ENCODE measurements at places on chromosomes 11 and 22.
A peak's percentile ranks its signal among the peaks of the same experiment; 100 is the strongest.

- no peak for DNase-seq
These were observed 216.2 kb downstream of the ARHGAP42 start for GRCh38 chr11:100903284-100903683.

- no peak for DNase-seq
These were observed 20.7 kb downstream of the OR10A6 start for GRCh38 chr11:7910286-7910788.

DNA sequence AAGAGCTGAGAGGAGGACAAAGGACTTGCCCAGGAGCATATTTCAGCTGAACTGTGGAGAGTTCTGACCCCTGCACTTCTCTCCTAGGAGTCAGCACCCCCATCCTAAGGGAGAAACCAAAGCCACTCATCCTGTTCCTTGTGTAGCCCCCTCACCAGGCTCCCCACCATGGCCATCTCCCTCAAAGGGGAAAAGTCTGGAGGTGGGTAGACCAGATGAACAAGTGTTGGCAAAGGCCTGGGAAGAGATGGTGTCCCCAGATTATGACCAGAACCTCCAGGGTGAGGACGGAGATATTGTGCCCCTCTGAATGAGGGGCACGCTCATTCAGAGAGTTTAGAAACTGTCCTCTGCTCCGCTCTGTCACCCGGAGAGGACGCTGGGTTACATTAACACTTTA lies 880.0 kb downstream of the BRD1 start:
- no peak for DNase-seq

DNA sequence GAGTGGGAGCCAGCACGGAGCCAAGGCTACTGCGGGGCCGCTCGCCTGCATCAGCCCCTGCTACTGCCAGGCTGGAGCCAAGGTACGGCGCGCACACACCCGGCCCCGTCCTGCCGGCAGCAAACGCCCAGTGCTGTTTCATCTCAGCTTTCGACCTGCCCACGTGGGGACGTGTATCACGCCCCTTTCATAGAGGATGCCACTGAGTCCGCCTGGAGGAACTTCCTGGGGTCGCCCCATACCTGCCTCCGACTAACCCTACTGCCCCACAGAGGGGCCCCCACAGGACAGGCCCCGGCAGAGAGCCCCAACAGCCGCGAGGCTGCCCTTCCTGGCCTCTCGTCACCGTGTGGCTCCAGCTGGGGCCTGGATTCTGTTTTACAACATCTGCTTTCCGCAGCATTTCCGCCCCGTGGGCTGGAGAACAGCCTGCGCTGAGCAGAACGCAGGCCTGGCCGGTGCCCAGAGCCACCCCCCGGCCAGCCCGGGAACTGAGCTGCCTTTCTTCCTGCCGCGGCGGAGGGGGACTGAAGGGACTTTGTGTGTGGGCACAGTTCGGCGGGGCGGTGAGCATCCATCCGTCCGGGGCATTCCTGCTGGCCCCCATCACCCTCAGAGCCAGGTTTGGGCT lies 22.9 kb upstream of the ARHGAP8 start:
- DNase-seq = peak; percentile 8

- DNase-seq = no peak
These were observed 418 bp downstream of the ACO2 start for GRCh38 chr22:41469218-41469851.

DNA sequence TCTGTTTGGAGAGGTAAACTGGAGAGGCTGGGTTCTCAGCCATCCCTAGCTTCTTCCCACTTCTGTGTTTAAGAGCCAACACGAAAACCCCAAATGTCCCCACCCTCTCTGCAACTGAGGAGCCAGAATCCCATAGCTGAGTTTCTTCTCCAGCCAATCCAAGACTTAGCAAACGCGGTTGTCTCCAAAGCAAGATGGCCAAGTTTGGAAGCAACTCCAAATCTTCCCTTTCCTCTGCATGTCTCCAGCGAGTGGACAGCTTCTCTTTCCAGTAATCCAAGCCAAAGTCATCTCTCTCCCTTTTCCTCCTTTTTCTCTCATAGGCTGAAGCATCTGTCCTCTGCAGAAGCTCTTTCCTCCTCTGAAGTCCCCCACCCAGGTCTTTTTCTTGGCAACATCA lies 539.2 kb downstream of the MIAT start:
- DNase-seq = no peak

DNA sequence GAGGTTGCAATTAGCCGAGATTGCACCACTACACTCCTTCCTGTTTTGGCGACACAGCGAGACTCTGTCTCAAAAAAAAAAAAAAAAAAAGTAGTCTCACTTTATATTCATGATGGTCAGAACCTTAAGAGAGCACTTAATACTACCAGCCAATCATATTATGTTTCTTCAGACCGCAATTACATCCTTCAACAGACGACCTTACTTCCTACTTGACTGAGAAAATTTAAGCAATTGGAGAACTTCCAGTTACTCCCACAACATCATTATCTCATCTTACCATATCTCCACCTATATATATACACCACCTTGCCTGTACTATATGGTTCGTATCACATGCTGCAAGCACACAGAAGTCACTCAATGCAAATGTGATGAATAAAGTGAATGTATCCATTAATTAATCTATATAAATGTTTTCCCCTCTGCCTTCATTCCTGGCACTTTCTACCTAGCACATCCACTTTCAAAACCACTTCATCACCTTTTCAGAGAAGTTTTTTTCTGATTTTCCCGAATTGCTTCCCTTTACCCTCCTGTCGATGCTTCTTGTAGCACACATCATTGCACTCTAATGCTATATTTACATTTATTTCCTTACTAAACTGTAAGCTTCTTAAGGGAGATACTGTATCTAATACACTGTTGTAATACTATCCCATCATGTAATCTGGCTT lies 13.8 kb downstream of the ATP5MG start:
- DNase-seq = no peak

DNA sequence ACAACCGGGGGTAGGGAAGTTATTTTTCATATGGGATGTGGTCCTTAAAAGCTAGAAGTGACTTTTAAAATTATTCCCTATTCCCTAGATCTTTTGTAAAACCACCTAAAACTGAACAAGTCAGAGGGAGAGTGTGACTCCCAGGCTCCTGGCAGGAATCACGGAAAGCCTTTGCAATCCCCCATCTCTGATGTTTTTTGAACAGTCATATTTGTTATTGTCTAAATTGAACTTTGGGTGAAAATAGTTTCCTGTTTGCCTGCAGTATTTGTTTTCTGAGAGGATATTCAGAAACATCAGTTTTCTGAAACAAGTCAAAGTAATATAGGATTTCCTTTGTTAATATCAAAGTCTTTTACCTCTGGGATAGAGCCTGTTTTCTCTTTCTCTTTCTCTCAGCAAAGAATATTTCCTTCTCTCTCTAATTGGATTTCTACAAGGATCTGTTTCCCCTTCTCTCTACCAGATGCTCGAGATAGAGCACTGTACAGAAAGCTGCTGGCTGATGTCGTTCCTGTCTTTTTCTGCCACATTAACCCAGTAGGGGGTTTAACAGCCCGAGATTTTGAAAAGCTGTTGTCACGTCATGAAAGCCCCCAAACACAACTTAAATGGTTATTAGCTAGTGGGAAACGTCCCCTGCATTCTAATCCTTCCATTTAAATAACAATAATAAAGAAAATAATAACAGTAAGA lies 132.2 kb upstream of the PITPNB start:
- DNase-seq = no peak

GRCh38 chr11:97622795-97623194 lies 1233.0 kb downstream of the JRKL start:
- no peak for DNase-seq

- DNase-seq = no peak
These were observed 18.6 kb downstream of the TMEM258 start for GRCh38 chr11:61773809-61774208.

Data from HCEC 1CT (cell line).